Activated CD4-positive, alpha-beta T cell treated with anti-CD3 and anti-CD28 coated beads, Interleukin-2, amount 50 U/mL, for 1 hour (primary cell): ENCODE measurements at places on chromosomes 1 and 21.

GRCh38 chr1:220888417-220888986 is 9.3 kb downstream of the HLX start:
- no peak for DNase-seq

- no peak for DNase-seq
Measured at GRCh38 chr1:86860424-86860823, 53.5 kb downstream of the SELENOF start.

GRCh38 chr21:46425041-46425440 is 33.6 kb upstream of the DIP2A start:
- DNase-seq, result no peak

DNA sequence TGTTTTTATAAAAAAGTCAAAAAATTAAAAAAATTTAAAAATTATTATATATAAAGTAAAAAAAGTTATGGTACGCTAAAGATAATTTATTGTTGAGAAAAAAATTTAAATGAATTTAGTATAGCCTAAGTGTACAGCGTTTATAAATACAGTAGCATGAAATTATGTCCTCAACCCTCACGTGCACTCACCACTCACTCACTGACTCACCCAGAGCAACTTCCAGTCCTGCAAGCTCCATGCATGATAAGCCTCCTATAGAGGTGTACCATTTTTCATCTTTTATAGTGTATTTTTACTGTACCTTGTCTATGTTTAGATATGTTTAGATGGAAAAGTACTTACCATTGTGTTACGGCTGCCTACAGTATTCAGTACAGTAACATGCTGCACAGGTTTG is 5.1 kb downstream of the DISC1 start:
- no peak for DNase-seq

GRCh38 chr1:156865865-156866248 is 5.2 kb downstream of the NTRK1 start:
- DNase-seq, result no peak

DNA sequence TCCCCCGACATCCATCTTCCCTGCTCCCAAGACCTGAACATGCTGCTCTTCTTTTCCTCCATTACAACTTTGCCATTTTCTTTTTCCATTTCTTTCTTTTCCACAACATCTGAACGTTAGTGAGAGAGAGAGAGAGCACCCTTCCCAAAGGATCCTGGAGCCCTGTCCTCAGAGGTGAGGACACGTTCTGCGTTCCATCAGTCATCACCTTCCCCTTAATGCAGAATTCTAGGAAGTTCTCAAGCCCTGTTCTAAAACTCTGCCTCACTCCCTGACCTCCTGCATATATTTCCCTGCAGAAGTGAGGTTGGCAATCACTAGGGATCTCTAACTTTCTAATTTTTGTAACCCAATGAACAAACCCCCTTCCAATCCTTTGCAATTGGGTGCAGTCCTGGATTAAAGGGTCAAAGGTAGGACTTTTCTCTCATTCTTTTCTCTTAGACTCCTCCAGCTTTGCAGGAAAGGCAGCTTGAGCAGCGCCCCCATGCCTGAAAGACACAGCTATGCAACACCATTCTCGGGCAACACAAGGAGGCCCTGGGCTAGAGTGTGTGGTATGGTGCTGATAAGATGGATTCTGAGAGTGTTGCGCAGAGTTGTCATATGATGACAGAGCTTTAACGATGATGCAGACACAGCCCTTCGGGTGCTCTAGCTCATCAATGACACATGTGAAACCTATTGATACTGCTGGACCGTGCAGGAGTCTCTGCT is 59.2 kb upstream of the TNR start:
- no peak for DNase-seq

- DNase-seq, result no peak
Measured at GRCh38 chr1:84997667-84998600, 1.0 kb upstream of the MCOLN2 start.

- no peak for DNase-seq
Measured at GRCh38 chr21:16504766-16505165, 775.0 kb downstream of the USP25 start.

GRCh38 chr21:44761011-44761729 is 40.5 kb downstream of the UBE2G2 start:
- peak; percentile 26 for DNase-seq

DNA sequence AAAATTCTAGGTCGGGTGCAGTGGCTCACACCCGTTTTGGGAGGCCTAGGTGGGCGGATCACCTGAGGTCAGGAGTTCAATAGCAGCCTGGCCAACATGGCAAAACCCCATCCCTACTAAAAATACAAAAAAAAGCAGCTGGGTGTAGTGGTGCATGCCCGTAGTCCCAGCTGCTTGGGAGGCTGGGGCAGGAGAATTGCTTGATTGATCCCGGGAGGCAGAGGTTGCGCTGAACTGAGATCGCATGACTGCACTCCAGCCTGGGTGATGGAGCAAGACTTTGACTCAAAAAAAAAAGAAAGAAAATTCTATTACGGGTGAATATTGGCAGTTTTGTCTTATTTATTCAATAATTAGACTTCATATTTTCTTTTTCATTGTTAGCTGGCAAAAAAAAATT is 62.1 kb downstream of the SNX7 start:
- no peak for DNase-seq

DNA sequence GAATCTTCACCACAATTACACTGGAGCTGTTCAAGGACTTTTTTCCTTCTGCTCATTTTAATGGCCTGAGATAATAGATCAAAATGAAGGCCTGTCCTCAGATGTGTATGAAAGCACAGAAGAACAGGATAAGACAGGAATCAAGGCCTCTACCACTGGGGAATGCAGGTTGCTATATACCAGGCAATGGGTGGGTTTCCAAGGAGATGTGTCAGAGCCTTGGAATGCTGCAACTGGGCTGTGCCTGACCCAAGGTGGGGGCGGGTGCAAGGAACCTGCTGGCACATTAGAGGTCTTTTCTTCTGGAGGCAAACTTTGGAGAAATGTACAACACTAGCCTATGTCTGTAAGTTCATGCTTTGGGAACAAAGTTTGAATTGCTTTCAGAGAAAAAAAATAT is 21.7 kb upstream of the LAMC2 start:
- no peak for DNase-seq

DNA sequence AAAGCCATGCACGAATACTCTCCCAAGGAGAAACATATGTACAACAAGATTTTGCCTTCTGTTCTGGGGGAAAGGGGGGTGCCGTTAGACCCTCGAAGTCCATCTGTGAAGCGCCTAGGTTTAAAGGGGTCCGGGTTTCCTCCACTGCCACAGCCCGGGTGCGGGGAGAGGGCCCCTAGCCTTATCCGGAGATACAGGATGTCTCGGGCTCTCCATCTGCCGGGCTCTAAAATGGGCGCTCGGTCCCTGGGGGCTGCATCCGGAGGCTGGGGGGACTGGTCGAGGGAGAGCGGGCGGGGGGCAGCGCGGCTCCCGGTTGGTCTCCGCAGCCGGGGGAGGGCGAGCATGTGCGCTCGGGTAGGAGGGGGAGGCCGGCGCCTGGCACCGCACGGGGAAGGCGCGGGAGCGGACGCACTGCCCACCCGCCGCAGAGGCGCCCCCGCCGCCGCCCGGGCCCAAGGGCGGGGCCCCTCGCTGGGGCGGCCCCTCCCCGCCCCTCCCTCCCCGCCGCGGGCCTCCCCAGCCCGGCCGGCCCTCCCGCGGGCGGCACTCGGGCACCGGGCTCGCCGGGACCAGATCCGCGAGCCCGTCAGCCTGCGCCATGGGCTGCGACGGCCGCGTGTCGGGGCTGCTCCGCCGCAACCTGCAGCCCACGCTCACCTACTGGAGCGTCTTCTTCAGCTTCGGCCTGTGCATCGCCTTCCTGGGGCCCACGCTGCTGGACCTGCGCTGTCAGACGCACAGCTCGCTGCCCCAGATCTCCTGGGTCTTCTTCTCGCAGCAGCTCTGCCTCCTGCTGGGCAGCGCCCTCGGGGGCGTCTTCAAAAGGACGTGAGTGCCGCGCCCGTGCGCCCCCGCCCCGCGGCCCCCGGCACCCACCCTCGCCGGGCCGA is 63.1 kb downstream of the ELK4 start:
- no peak for DNase-seq

GRCh38 chr21:42794551-42794950 is 84.8 kb downstream of the WDR4 start:
- no peak for DNase-seq

- peak; percentile 18 for DNase-seq
Measured at GRCh38 chr1:204286831-204287421, 72.8 kb downstream of the PLEKHA6 start.

- DNase-seq, result no peak
Measured at GRCh38 chr1:2592672-2593071, 6.1 kb downstream of the PRXL2B start.

DNA sequence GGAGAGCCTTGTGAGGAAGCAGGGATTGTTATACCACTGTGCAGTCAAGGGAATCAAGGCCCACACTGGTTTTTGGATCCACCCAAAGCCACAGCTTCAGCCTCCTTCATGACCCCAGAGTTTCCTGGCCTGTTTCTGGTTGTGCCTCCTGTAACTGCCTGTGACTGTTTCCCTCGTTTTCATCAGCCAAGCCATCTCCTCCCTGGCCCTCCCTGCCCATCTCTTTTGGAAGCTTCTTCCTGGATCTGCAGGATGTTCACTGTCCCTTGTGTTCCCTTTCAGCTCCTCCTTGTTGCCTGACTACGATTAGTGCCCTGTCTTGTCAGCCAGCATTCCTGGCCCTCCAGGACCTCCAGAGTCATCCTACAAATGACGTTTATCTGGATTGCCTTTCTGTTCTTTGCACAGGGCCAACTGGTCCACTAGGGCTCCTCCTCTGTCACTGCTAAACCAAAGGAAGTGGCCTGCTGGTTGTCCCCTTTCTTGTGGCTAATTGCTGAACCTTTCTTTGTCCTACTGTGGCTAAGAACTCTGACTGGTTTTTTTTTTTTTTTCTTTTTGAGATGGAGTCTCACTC is 17.9 kb downstream of the SFT2D2 start:
- DNase-seq, result no peak

DNA sequence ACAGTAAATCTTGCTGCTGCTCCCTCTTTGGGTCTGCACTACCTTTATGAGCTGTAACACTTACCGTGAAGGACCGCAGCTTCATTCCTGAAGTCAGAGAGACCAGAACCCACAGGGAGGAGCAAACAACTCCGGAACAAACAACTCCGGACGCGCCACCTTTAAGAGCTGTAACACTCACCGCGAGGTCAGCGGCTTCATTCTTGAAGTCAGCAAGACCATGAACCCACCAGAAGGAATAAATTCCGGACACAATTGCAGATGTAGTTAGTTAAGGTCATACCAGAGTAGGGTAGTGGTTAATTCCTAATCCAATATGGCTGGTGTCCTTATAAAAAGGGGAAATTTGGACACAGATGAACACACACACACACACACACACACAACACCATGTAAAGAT is 37.7 kb downstream of the VTCN1 start:
- no peak for DNase-seq

GRCh38 chr1:245378311-245378722 is 223.5 kb downstream of the KIF26B start:
- DNase-seq, result no peak

DNA sequence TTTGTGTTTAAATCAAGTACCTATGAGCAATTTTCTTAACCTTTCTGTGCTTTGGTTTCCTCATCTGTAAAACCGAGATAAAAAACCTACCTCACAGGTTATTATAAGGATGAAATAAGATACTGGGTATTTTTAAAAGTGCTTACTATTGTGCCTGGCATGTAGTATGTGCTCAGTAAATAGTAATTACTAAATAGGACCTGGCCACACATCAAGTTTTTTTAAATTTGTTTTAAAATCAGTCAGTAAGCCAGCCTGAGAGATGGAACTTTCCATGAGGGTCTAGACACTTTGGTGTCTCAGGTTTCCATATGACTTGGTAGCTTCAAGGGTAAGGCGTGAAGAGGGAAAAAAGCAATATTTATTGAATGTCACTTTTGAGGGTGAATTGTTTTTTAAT is 7.0 kb upstream of the ATF3 start:
- DNase-seq, result no peak

DNA sequence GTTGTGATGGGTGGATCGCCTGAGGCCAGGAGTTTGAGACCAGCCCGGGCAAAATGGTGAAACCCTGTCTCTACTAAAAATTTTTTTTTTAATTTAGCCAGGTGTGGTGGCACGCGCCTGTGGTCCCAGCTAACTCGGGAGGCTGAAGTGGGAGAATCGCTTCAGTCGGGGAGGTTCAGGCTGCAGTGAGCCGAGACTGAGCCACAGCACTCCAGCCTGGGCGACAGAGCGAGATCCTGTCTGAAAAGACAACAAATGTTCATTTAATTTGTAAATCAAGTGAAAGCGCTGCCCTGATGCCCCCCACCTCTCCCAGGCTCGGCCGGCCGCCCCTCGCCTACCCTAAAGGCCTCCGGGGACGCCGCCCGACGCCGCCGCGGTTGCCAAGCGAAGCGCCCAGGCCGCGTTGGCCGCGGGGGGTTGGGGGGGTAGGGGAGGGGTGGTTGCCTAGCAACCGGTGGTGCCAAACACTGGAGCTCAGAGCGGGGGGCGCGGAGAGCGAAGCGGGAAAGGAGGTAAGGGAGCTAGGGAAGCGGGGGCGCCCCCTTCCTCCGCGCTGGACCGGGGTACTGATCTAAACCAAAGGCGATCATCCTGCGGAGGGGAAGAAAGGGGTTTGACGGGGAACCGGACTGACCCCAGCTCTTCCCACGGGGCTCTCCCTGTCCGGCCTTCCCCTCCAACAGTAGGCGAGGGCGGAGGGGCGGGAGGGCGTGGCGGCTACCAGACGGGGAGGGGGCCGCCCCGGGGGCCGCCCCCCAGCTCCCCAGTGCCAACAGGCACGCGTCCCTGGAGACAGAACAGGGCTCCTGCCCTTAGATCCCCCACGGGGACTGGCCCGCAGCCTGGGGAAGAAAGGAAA is at the start of gene TEKT2:
Gene TEKT2 (plus strand): TSS at position 460 of the 862 bp plus-strand sequence. CDS start 828 bp downstream, outside the sequence.
- DNase-seq, result no peak

DNA sequence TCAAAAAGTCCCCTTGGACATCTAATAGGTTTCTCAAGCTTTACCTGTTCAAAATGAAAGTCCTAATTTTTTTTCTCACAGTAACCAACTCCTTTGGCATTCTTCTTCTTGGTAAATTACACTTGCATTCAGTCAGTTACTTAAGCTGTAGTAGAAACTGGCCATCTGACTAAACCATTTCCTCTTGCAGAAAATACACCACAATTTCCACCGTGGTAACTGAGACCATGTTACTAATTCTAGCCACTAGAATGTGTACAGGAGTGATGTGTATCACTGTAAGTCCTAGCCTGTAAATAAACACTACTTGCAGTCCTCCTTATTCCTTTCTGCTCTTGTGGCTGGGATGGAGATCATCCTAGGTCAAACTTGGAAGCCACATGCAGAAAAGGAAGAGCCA is 965.4 kb upstream of the TMPRSS15 start:
- no peak for DNase-seq
